ENCODE measurements at places on chromosomes 3 and 15. TPM values are rescaled to one million over a fixed set of nuclear protein-coding genes. Genes with fewer than 3 reads are reported as not detected.
A peak's percentile ranks its signal among the peaks of the same experiment; 100 is the strongest.

SNTN gene
- not detected for total RNA-seq

SI gene
- total RNA-seq = not detected

A4GNT gene
- total RNA-seq = not detected

- no peak overlapping the region for H3K4me3 ChIP-seq
- DNase-seq = no peak
- H3K4me1 ChIP-seq = peaks cover 34% of the 10 kb centered on the region
- H3K36me3 ChIP-seq = peaks cover 17% of the 10 kb centered on the region
- no peak overlapping the region for H3K27ac ChIP-seq
Measured at GRCh38 chr15:74855857-74856256, 12.9 kb upstream of the ULK3 start.

KY gene
- not detected for total RNA-seq

GRCh38 chr3:188217011-188217463 is 63.1 kb downstream of the LPP start:
- H3K36me3 ChIP-seq = peaks cover 25% of the 10 kb centered on the region
- H3K27me3 ChIP-seq = no peaks in the 10 kb centered on the region
- peak overlapping the region; percentile 43 for H3K27ac ChIP-seq
- H3K4me3 ChIP-seq = peak overlapping the region; percentile 1
- H3K4me1 ChIP-seq = peaks cover 23% of the 10 kb centered on the region

MRPS22 gene
- total RNA-seq = 39.3 TPM

DNA sequence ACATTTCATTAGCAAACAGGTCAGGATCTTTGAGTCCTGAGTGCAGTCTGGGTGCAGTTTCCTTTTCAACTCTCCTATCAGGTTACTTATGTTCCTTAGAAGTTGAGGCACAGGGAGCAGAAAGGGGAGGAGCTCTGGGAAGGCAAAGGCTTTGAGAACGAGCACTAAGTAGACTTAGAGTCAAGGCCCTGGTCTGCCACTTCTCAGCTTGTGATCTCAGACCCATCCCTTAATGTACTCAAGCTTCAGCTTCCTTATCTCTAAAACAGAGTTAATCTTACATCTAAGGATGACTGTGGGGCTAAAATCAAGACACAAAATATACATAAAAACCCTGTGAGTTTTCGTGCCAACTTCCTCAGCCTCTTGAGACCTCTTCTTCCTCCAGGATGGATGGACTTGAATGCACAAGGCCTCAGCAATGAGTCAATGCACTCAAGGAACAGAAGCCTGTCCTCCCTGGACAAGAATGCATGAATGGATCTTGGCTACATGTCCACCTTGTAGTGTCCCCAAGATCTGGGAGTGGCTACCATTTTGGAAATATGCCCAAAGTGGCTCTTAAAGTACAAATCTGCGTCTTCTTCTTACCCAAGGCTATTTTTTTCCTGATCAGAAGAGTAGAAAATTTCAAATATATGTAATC is 105.1 kb downstream of the WDR76 start:
- H3K36me3 ChIP-seq = no peaks in the 10 kb centered on the region
- no peak for DNase-seq
- H3K4me3 ChIP-seq = no peak overlapping the region
- peaks cover 27% of the 10 kb centered on the region for H3K27me3 ChIP-seq
- no peaks in the 10 kb centered on the region for H3K4me1 ChIP-seq
- no peak overlapping the region for H3K27ac ChIP-seq

DNA sequence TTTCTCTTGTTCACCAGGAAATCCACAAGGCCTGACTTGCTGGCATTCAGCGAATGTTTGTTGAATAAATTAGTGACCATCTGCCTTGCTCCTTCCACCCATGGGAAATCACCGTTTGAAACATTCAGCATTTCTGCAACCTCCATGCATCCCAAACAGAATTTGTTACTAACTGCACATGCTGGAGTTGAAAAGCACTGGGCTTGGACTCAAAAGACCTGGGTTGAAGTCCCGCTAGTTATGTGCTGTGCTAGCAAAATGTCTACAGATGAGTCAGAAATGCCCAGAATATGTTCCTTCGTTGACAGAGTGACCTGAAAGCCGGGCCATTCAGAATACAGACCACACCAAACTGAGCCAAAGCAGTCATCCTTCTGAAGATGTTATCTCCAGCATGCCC is 144.6 kb downstream of the ALDH1A2 start:
- H3K4me3 ChIP-seq = no peak overlapping the region
- no peaks in the 10 kb centered on the region for H3K36me3 ChIP-seq
- H3K27ac ChIP-seq = no peak overlapping the region
- H3K4me1 ChIP-seq = no peaks in the 10 kb centered on the region

CHRNA7 gene
- total RNA-seq = 0.43 TPM

DNA sequence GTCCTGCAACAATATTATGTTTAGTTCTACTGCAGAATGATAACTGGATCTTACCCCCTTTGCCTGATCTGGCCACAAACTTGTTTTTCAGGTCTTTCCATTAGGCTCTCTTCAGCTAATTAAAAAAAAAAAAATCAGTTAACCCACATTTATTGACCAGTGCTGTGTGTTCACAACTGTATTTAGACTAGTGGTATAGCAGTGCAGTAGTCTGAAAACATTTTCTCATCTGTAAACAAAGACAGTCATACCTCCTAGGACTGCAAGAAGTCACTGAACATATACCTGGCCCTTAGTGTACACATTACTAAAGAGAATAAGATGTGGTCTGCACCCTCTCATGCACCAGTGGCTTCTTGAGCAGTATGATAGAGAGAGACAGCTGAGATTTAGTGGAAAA is 22.5 kb downstream of the LPP start:
- H3K4me3 ChIP-seq = no peak overlapping the region
- H3K27me3 ChIP-seq = no peaks in the 10 kb centered on the region
- DNase-seq = no peak
- H3K27ac ChIP-seq = no peak overlapping the region
- H3K4me1 ChIP-seq = peaks cover 36% of the 10 kb centered on the region
